Omental fat pad (tissue), 4 donors: ENCODE measurements at places on chromosomes 2 and 18. TPM values are rescaled to one million over a fixed set of nuclear protein-coding genes. Genes with fewer than 3 reads are reported as not detected.

GRCh38 chr2:164794016-164794415 is 47.6 kb downstream of the COBLL1 start:
- DNase-seq, result no peak

DNA sequence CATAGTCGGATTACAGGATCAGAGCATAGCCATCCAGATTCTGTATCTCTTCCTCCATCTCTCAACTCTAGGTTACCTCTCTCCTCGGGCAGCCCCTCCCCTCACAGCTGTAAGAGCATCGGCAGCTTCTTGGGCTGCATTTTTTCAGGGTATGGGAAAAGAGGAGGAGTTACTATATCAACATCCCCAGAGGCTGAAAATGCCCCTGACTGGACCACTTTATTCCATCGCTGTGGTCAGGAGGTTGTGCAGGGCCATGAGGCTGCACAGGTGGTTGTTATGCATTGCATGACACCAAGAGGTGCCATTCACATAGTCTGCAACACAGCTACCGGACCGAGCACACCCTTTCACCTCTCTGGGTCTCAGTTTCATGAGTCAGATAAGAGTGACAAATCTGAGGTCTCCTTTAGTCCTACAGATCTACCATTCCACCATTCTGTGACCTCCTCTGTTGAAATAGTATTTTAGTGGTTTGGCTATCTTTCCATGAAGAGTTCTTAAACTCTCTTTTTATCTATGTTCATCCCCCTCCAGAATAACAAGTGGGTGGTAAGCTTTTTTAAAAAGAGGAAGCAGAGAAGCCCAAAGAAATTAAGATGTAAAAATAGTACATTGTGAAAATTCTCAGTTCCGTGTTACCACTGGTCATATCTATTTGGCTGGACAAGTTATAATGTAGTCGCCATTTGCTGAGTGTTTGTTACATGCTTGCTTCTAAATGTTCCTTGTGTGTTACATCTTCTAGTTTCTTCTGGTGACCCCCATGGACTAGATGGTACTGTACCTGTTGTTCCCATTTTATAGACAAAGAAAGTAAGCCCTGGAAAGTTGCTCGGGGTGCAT is 56.6 kb upstream of the SLC1A4 start:
- no peak for DNase-seq

GRCh38 chr18:63590373-63590772 is 3.2 kb downstream of the SERPINB13 start:
- DNase-seq, result no peak

- DNase-seq, result no peak
Measured at GRCh38 chr2:68743531-68743930, 8.9 kb downstream of the ARHGAP25 start.

DNA sequence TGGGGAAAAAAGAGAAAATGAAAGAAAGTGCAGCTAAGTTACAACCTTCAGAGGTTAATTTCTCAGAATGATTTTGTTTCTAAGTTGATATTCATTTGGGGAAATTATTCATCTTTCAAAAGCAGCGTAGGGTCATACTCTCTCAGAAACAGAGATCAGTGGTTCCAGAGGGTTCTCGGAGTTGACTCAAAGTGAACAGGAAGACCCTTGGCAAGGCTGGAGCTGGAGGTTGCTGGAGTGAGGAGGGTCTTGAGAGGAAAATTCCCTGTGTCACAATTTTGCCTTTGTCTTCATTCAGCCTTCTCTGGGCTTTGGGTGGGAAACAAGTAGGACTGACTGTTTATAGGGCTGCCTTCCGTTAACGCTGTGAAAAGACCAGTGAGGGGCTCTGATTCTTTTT is 168.2 kb downstream of the ICOS start:
- DNase-seq, result no peak

- DNase-seq, result no peak
Measured at GRCh38 chr2:174124181-174124580, 124.2 kb downstream of the OLA1 start.

DNA sequence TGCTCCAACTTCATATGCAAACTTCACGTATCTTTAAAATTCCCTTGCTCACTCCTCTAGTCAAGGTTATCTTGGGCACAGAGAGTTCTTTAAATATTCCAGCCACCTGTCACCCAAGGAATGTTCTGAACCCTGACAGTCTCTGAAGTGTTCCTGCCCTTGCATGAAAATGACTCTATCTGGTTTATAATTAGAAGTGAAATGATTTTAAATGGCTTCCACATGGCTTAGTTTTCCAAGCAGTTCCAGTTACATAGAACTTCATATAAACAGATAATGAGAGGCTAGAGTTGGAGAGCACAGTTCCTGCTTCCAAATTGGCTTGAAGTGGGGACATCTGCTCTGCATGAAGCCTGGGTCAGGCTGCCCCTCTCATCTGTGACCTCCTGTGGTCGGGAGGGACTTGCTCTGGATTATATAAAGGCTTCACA is 81.9 kb downstream of the SLC4A3 start:
- no peak for DNase-seq

DNA sequence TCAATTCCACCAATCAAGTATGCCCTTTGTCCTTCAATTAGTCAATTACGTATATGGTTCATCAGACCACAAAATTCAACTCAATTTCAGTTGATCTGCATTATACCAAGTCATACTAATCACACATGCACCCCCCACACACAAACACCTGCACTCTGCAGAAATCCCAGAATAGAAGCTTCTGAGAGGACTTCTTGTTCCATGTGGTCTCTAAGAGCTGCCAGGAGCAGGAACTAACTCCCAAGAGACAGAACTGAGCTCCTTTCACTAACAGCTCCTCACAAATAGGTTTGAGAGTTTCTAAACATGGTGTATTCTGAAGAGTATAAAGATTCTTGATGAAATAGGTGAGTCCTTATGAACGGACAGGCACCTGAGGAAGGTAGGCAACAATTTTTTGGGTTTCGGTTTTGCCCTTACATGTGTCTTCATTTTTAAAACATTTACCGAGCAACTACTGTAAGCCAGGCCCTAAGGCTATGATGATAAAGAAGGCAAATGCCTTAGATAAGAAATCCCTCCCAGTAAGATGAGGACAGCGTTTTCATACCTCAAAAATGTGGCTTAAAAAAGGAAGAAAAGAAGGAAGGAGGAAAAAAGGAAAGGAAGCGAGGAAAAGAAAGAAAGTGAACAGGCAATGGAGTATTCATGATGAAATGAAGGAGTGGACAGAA is 183.1 kb downstream of the PID1 start:
- DNase-seq, result no peak

GRCh38 chr2:68282811-68283418 is 30.6 kb upstream of the PPP3R1 start:
- DNase-seq, result no peak

RAB10 gene
- total RNA-seq, result 115 TPM

MCEE gene
- total RNA-seq, result 11.2 TPM

KCNJ3 gene
- not detected for total RNA-seq
